Mucosa of gallbladder (tissue), 1 donor: ENCODE measurements at places on chromosomes 1 and 21. TPM values are rescaled to one million over a fixed set of nuclear protein-coding genes. Genes with fewer than 3 reads are reported as not detected.
A peak's percentile ranks its signal among the peaks of the same experiment; 100 is the strongest.

GRCh38 chr1:216924732-216925131 lies 201.5 kb upstream of the ESRRG start:
- no peak for DNase-seq

GRCh38 chr1:186575348-186575747 lies 104.9 kb downstream of the PTGS2 start:
- no peak for DNase-seq

DNA sequence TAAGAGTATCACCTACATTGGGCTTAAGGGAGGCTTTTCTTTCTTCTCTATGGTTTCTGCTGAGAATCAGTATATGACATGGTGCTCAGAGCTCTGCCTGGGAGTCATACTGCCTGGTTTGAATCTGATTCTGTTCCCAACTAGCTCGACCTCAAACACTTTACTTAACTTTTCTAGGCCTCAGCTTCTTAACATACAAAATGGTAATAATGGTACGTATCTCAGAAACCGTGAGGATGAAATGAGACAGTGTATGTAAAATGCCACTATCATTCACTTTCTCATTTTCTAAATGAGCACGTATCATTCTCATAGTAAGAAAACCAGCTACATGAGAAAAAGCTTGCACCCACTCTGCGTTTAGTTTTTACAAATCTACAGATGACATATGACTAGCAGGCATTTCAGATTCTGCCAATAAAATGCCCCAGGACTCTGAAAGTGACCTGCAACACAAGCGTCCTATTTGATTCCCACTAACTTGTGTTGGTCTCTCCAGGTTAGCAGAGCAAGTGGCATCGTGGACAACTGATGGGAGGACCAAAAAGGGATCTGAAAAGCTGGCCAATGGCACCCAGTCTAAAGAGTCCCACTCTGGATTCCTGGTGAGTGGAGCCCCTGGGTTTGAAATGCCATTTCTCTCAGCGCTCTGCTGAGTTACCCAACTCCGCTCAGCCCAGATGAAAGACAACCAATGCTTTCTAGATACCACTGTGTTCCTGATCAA lies 6.1 kb downstream of the CTNNBIP1 start:
- DNase-seq = no peak

- no peak for DNase-seq
Measured at GRCh38 chr1:244350027-244350426, 101.7 kb downstream of the ADSS2 start.

Gene FHL3
- 11.2 TPM for total RNA-seq

- no peak for DNase-seq
Measured at GRCh38 chr1:20223106-20223505, 36.8 kb upstream of the PLA2G2C start.

Gene RCAN3
- total RNA-seq = 19.1 TPM

Gene AMY2B
- total RNA-seq = 14.6 TPM

DNA sequence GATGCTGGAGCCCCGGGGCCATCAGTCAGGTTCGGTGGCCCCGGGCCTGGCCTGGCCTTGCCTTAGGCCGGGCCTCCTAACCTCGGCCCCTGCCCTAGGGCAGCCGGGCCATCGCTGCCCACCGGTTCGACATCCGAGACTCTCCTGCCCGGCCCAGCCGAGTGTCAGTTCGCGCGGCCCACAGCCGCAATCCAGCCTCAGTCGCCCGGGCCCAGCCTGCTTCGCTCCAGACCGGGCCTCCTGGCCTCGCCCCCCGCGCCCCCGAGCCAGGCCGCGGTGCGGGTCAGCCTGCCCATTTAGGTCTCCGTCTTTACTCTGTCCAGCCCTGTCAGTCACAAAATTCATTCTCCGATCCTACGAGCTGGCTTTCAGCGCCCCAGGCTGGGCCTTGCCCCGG lies 777 bp downstream of the LRRC41 start:
- peak; percentile 12 for DNase-seq

GRCh38 chr1:63775418-63776127 lies 1.8 kb downstream of the ROR1 start:
- DNase-seq = no peak

Gene ST6GALNAC3
- total RNA-seq = 5.9 TPM

- peak; percentile 74 for DNase-seq
Measured at GRCh38 chr1:156445789-156446263, 54.7 kb downstream of the MEF2D start.

GRCh38 chr1:43835082-43836021 lies 98.2 kb upstream of the ARTN start:
- no peak for DNase-seq

Gene AMY1C
- total RNA-seq = not detected

GRCh38 chr1:231443363-231443762 lies 21.3 kb upstream of the EGLN1 start:
- no peak for DNase-seq

Gene RSRP1
- 192 TPM for total RNA-seq

DNA sequence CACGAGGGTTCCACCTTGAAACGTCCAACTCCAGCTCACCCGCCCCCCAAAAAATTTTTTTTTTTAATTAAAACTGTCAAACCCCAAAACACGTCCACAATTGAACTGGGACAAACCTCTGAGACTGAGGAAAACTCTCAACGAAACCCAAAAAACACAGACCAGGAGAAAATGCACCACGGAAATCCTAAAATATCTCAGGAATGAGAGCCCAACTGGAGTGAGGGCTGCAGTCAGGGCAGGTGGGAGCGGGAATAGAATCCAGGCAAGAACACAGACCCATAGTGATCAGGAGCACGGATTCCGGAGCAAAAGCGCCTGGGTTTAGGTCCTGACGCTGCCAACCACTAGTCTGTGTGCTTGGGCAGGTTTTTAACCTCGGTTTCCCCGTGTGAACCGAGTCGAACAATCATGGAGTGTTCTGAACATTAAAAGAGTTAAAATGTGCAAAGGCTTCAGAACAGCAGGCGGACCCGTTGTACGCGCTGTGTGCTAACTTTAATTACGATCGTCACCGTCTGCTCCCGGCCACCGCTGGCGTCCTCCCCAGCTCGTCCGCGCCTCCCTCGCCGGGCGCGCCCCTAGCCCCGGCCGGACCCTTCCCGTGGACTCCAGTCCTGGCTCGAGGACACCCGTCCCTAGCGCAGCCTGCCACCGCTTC lies 624 bp downstream of the ARHGAP29 start:
- peak; percentile 34 for DNase-seq

Gene NUP210L
- 0.06 TPM for total RNA-seq

GRCh38 chr1:19869929-19870328 lies 12.3 kb upstream of the OTUD3 start:
- DNase-seq = no peak

Gene PTTG1IP
- total RNA-seq = 295 TPM

GRCh38 chr1:153292185-153292584 lies 20.6 kb downstream of the PGLYRP3 start:
- no peak for DNase-seq

GRCh38 chr1:6783936-6784559 lies 1.2 kb upstream of the CAMTA1 start:
- DNase-seq = no peak

DNA sequence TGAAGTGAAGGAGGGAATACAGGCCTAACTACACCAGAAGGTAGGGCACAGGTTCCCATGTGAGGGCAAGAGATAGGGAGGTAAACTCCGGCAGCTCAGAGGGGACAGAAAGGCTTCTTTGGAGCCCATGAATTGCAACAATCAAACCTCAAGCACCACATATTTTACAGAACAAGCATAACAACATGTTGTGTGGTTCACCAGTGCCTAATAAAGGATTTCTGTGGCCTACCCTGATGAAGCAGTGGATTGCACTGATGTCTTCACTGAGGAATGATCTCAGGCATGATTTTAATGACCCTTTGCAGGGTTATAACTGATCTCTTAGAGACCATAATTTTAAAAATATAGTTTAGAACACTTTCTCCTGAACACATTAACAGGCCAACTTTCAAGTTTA lies 77.4 kb downstream of the RUNX1 start:
- no peak for DNase-seq

Gene OR2T2
- not detected for total RNA-seq

GRCh38 chr1:83527987-83528386 lies 470.9 kb downstream of the TTLL7 start:
- no peak for DNase-seq

Gene HCRTR1
- not detected for total RNA-seq

Gene SMCP
- total RNA-seq = not detected

DNA sequence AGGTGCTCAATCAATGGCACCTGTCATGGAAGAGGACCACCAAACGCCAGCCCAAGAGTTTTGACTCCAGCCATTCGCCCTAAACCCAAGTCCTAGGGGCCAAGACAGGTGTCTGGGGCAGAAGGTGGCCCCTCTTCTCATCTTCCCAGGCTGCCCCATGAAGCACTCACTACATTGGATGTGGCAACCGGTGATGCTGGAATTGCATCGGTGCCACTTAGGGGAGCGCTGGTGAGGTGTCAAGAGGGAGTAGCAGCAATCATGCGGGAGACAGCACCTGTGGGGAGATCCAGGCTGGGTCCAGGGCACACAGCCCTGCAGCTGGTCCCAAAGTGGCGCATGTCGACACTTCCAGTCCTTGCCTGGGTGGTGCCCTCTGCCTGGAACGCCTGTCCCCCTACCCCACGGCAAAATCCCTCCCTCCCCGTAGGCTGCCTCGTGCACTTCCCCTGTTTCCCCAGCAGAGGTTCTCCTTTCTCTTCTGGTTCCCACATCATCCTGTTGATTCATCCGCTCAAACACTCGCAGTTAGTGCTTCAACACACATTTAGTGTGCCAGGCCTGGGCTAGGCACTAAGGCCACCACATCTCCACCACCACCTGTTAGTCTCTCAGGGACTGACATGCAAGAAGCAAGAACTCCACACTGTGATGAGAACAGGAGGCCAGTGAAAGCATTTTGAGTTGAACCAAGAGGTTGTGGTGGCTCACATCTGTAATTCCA lies 18.5 kb downstream of the PLA2G2D start:
- DNase-seq = peak; percentile 36

Gene CTSK
- total RNA-seq = 47.6 TPM

DNA sequence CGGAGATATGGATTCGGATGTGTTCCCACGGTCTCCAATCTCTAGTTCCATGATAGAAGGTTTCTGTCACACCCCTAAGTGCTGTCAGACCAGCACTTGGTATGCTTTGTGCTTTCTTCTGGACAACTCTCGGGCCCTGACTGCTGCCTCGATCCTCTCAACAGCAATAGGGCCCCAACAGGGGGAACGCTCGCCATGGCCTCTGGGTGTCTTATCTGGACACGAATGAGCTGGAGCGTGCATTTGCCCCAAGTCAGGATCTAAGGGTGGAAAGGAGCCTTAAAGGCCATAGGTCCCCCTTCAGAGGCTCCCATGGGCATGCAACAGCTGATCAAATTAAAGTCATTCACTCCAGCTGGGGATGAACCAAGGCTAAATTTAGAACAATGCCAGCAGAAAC lies 76.8 kb downstream of the TCP10L start:
- no peak for DNase-seq
